ENCODE measurements at places on chromosomes 5 and 9. TPM values are rescaled to one million over a fixed set of nuclear protein-coding genes. Genes with fewer than 3 reads are reported as not detected.

GRCh38 chr5:76493190-76493837, 90.2 kb downstream of the IQGAP2 start:
- H3K4me1 ChIP-seq, result peaks cover under 1% of the 10 kb centered on the region
- H3K27ac ChIP-seq, result no peak overlapping the region
- H3K36me3 ChIP-seq, result no peaks in the 10 kb centered on the region
- no peak overlapping the region for H3K4me3 ChIP-seq
- no peaks in the 10 kb centered on the region for H3K27me3 ChIP-seq
- DNase-seq, result no peak

DNA sequence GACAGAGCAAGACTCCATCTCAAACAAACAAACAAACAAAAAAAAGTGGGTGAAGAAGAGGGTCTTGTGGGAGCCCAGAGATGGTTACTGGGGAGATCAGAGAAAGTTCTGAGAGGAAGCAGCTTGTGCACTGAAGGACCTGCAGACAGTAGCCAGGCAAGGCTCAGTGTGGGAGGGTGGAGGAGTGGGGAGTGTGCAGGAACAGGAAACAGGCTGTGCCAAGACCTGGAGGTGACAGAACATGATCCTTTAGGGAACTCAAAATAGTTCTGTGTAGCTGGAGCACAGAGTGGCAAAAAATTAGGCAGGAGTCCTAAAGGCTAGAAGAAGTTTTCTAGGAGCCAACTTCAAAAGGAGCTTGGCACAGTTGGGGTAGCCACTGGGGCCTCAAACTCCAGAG, 19.2 kb upstream of the NANS start:
- no peaks in the 10 kb centered on the region for H3K4me1 ChIP-seq
- H3K36me3 ChIP-seq, result no peaks in the 10 kb centered on the region
- H3K27me3 ChIP-seq, result no peaks in the 10 kb centered on the region
- DNase-seq, result no peak
- H3K4me3 ChIP-seq, result no peak overlapping the region
- no peak overlapping the region for H3K27ac ChIP-seq

DNA sequence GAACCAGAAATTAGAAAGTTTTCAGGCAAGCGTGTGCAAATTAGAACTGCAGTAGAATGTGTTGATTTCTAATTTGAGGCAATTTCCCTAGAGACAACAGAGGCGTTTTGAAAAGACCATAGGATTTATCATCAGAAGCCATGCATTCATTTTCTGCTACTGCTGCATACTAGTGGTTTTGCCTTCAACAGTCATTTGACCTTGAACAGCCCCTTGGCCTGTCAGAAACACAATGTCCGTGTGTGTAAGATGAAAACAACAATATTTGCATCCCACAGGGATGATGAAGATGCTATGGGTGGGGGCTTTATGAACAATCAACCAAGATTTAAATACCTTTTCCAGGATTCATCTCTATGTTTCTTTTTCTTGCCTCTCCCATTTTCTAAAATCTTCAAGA, 73.7 kb downstream of the PDE4D start:
- no peak for DNase-seq
- H3K4me3 ChIP-seq, result no peak overlapping the region
- H3K36me3 ChIP-seq, result no peaks in the 10 kb centered on the region

DNA sequence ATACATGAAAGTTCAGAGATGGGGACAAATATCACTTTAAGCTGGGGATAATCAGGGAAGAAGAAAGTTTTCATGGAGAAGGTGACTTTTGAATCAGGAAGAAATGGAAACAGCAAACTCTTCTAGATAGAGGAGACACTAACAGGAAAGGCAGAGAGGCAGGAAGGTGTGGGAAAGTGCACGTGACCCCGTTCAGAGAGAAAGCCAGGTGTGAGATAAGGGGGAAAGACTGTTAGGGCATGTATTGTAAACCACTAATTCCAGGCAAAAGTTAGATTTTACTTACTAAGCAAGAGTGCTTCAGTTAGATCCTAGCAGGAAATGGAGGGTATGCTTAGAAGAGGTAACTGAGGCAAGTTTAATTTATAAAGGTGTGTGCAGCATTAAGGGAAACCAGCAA, 58.5 kb downstream of the PDCD1LG2 start:
- H3K27ac ChIP-seq, result no peak overlapping the region
- H3K27me3 ChIP-seq, result no peaks in the 10 kb centered on the region
- H3K36me3 ChIP-seq, result no peaks in the 10 kb centered on the region
- DNase-seq, result no peak
- no peak overlapping the region for H3K4me3 ChIP-seq
- peaks cover 14% of the 10 kb centered on the region for H3K4me1 ChIP-seq

- DNase-seq, result no peak
- H3K4me3 ChIP-seq, result no peak overlapping the region
- H3K36me3 ChIP-seq, result peaks cover 6% of the 10 kb centered on the region
- H3K27ac ChIP-seq, result no peak overlapping the region
These were observed 1.5 kb upstream of the MOB3B start for GRCh38 chr9:27530915-27531755.

GRCh38 chr9:127179633-127180441, 57.4 kb upstream of the ANGPTL2 start:
- H3K27ac ChIP-seq, result no peak overlapping the region
- H3K36me3 ChIP-seq, result no peaks in the 10 kb centered on the region
- DNase-seq, result no peak

GRCh38 chr9:88312045-88312444, 76.2 kb upstream of the SPIN1 start:
- no peak for DNase-seq
- no peak overlapping the region for H3K27ac ChIP-seq
- no peaks in the 10 kb centered on the region for H3K27me3 ChIP-seq
- no peak overlapping the region for H3K4me3 ChIP-seq

Gene WASHC1
- 17.1 TPM for total RNA-seq

Gene ANKRD33B
- total RNA-seq, result 10.1 TPM

Gene CDKN2B
- not detected for total RNA-seq
